Stimulated activated CD8-positive, alpha-beta memory T cell treated with anti-CD3 and anti-CD28 coated beads, Interleukin-7, amount 100 ng/mL, for 48 hours (primary cell): ENCODE measurements at places on chromosomes 3 and 15.

DNA sequence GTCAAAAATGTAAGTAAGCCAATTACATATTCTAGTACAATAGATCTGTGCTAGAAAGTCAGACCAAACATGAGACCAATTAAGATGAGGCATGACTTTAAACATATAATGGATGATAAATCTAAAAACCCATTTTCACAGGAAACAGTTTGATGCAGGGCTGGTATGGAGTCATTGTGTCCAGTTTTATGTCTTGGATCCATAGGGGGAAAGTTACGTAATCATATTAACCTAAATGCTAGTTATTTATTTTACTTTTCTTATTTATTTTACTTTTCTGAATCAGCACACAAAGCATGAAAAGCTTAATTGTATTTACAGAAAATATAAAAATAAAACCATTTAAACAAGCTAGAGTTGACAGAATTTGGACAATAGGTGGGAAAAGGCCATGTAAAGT lies 26.3 kb upstream of the TMCC1 start:
- no peak for DNase-seq

DNA sequence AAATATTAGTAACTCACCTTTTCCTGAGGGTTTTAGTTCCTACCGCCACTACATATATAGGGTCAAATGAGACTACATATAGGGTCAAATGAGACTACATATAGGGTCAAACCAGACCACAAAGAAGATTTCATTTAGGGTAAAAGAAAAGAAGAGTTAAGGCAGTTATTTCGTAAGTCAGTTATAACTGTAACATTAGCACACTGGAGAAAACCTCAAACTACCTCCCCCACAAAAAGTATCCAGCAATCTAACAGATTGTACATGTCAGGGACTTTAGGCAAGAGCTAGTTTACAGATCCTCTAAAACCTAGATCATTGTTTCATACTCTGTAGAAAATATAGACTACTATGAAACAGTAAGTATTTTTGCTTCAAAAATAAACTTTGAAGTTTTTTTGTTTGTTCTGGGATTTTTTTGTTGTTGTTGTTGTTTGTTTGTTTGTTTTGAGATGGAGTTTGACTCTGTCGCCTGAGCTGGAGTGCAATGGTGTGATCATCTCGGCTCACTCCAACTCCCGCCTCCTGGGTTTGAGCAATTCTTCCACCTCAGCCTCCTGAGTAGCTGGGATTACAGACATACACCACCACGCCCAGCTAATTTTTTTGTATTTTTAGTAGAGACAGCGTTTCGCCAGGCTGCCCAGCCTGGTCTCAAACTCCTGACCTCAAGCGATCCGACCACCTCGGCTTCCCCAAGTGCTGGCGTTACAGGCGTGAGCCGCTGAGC lies 92.4 kb upstream of the CGNL1 start:
- no peak for DNase-seq

DNA sequence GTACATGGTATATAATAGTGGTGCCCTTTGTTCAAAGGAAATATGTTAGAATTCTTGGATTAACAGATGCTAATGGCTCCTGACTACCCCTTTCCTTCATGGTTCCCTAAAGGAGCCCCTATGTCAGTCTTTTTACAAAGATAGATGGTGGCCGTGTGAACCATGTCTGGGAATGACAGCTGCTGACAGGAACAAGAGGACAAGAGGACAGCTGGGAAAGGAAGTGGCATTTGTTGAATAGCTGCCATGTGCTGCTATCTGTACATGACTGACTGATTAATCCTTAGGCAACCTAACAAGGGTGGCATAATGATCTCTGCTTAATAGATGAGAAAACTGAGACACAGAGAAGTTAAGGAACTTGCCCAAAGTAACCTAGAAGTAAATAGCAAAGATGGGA lies 321.7 kb downstream of the ZNF621 start:
- no peak for DNase-seq

GRCh38 chr3:142004025-142004424 lies 127.6 kb downstream of the ATP1B3 start:
- no peak for DNase-seq

GRCh38 chr15:84151205-84151931 lies 84.2 kb upstream of the GOLGA6L4 start:
- DNase-seq, result no peak

GRCh38 chr3:122099255-122099654 lies 44.1 kb downstream of the CD86 start:
- no peak for DNase-seq

DNA sequence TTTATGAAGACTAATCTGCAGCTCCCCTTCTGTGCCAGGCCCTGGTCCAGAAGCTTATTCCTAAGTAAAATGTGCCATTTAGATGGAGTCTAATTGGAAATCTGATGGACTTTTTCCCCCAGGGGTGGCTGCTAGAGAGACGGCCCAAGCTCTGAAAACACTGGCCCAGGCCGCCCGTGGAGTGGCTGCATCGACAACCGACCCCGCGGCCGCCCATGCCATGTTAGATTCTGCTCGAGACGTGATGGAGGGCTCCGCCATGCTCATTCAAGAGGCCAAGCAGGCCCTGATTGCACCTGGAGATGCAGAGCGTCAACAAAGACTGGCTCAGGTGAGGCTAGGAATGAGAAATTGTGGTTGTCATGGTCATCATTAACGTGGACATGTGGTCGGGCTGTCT lies 305.8 kb upstream of the TPM1 start:
- no peak for DNase-seq

GRCh38 chr3:194379231-194379630 lies 9.7 kb upstream of the LRRC15 start:
- no peak for DNase-seq

- no peak for DNase-seq
Measured at GRCh38 chr15:85597155-85597815, 197.4 kb downstream of the KLHL25 start.

GRCh38 chr3:56192001-56192400 lies 276.3 kb downstream of the ERC2 start:
- no peak for DNase-seq
